ENCODE measurements at places on chromosomes 3 and 15.

DNA sequence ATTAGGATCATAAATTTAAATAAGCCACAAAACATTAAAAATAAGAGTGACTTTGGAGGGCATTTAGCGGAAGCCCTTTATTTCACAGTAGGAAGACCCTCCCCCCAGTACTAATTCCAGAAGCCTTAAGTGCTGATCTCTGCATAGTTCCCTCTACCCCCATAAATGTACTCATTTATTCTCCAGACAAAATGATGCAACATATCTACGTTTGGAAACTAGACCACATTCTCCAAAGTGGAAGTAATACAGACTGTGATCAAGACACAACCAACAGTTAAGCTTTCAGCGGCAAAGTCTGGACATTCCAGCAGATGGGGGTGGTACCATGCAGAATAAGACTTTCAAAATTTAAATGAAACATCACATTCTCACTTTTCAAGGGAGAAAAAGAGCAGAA is 44.8 kb upstream of the RPS17 start:
- ATAC-seq: no peak

GRCh38 chr3:13028010-13028821 is 45.0 kb downstream of the IQSEC1 start:
- ATAC-seq: no peak

GRCh38 chr15:88394553-88395145 is 72.5 kb downstream of the MRPL46 start:
- ATAC-seq: no peak

- no peak for ATAC-seq
Measured at GRCh38 chr15:89326316-89326715, 8.3 kb downstream of the POLG start.

- ATAC-seq: peak; percentile 61
Measured at GRCh38 chr15:52559022-52559421, 9.8 kb downstream of the ARPP19 start.

DNA sequence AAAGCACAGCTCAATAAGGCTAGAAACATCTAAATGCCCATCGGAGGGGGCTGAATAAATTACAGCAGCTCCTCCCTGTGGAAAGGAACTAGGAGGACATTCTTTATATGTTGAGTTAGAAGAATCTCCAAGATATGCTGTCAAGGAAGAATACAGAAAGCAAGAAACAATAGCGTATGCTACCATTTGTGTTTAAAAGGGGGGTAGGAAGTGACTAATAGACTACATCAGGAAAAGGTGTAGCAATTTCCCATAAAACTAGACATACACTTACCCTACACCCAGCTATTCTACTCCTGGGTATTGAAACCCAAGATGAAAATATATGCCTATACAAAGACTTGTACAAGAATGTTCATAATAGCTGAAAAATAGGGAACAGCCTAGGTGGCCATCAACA is 21.6 kb downstream of the SEC61A1 start:
- no peak for ATAC-seq

DNA sequence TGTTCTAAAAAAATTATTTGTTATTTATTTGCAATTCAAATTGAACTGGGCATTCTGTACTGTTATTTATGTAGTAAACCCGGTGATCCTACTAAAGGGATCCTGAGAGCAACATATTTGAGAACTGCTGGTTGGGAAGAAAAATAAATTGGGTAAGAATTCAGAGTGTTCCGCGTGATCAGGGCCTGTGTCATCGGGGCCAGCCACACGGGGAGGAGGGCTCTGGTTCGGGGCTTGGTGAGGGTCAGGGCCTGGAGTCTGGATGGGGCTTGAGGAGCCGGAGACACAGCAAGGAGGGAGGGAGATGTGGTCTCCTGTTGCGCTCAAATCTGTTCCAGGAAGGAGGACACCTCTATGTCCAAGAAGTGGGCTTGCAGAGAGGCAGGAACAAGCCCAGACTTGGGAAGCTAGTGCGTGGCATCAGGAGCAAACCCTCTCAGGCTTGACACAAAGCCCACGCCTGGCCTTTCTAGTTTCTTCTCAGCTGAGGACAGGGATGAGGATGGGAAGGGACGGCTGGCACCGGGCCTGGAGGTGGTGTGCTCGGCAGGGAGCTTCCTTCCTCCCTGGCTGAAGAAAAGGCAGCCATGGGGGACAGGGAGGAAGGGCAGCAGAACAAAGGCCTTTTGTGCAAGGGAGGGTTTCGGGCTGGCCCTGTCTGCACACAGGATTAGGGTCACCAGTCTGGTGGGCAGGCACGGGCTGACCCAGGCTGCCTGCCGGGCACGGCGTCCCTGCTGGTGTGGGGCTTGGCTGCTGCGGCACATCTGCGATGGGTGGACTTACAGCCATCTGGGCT is 22.9 kb upstream of the FBLN2 start:
- ATAC-seq: no peak

Data from activated T-helper 17 cell treated with anti-CD3 and anti-CD28 coated beads, Interleukin-2, amount 50 U/mL, for 72 hours (primary cell).